Right renal pelvis (tissue), 4 donors: ENCODE measurements at places on chromosomes 7 and 10. TPM values are rescaled to one million over a fixed set of nuclear protein-coding genes. Genes with fewer than 3 reads are reported as not detected.

Gene ERVW-1
- polyA plus RNA-seq: 0.67 TPM

Gene HECW1
- polyA plus RNA-seq: 5.1 TPM

Gene NEBL
- 92.2 TPM for polyA plus RNA-seq

Gene KCP
- 14.0 TPM for polyA plus RNA-seq

Gene CFAP43
- polyA plus RNA-seq: 13.8 TPM
